ENCODE measurements at places on chromosomes 7 and 10.

GRCh38 chr7:51188987-51189386 is 127.6 kb downstream of the COBL start:
- DNase-seq = no peak

DNA sequence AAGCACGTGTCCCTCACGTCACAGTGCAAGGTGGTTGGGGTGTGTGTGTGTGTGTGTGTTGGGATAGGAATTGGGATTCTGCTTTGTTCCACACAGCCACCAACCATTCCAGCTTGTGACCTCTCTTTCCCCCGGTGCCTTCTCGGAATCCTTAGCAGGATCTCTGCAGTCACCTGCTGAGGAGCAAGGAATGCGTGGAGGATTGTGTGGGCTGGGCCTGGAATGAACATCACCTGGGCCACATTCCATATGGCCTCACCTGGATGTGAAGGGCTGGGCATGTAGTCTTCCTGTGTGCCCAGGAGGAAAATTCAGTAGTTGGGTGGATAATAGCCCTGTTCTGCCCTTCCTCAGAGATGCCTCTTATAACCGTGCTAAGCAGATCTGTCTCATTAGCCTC is 113.8 kb downstream of the CHN2 start:
- no peak for DNase-seq

GRCh38 chr7:32164341-32164996 is 94.3 kb upstream of the PDE1C start:
- DNase-seq = no peak

DNA sequence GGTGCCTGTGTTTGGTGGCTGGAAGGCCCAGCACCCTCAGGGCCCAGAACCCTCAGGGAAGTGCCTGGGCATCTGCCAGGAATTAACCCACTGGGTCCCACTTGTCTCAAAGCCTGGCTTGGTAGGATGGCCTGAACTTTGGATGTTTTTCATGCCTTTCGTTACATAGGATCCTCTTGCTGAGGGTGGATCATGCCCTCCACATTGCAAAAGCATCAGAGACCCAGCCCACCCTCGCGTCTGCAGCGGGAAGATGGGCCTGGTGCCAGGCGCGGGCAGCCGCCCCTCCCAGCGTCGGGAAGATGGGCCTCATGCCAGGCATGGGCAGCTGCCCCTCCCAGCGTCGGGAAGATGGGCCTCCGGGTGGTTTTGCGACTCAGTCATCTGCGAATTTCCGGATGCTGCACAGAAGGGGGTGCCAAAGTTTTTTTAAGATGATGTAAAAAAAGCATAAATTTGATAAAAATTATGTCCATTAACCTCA is 51.9 kb upstream of the PRKAR1B start:
- no peak for DNase-seq

DNA sequence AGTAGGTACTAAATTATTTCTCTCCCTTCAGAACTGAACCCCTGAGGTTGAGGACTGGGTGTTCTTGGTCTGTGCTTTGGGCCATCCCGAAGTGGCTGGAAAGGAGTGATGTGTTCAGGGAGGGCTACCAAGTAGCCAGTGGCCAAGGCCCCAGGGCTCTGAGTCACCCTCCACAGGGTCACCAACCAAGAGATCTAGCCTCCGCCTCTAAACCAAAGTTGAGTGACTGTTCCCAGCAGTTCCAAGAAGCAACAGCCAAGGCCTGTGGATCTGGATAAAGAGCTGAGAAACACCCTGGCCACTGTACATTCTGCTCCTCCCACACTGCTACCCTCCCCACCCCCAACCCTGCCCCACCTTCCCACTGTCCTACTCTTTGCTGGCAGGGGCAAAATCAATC is 35.5 kb upstream of the KCNMA1 start:
- no peak for DNase-seq

GRCh38 chr7:81525841-81526240 is 244.0 kb downstream of the HGF start:
- DNase-seq = no peak

GRCh38 chr10:5282137-5282536 is 82.6 kb upstream of the UCN3 start:
- no peak for DNase-seq

- DNase-seq = no peak
Observed at GRCh38 chr7:98368716-98369115, 32.2 kb downstream of the BAIAP2L1 start.

DNA sequence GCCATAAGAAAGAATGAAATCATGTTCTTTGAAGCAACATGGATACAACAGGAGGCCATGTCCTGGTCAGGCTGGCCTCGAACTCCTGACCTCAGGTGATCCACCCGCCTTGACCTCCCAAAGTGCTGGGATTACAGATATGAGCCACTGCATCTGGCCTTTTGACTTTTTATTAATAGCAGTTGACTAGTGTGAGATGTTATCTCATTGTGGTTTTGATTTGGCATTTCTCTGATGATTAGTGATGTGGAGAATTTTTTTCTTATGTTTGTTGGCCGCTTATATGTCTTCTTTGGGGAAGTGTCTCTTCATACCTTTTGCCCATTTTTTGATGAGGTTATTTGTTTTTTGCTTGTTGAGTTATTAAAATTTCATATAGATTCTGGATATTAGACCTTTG is 400.9 kb downstream of the SUGCT start:
- no peak for DNase-seq

DNA sequence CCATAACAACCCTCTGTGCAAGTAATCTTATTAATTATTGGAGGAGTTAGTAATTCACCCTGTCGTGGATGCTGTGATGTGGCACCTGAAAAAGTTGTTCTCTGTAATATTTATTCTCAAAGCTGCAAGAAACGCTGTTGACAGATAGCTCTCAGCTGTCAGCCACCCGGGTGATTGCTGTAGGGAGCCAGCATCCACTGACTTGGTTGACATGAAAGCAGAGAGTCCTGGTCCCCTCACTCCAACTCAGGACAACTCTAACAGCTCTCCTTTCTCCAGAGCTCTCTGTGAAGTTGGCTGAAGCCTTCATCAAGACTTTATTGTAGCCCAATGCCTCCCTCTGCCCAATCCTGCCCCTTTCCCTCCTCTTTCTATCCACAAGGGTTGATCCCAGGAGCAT is 98.0 kb downstream of the FAM107B start:
- DNase-seq = no peak

DNA sequence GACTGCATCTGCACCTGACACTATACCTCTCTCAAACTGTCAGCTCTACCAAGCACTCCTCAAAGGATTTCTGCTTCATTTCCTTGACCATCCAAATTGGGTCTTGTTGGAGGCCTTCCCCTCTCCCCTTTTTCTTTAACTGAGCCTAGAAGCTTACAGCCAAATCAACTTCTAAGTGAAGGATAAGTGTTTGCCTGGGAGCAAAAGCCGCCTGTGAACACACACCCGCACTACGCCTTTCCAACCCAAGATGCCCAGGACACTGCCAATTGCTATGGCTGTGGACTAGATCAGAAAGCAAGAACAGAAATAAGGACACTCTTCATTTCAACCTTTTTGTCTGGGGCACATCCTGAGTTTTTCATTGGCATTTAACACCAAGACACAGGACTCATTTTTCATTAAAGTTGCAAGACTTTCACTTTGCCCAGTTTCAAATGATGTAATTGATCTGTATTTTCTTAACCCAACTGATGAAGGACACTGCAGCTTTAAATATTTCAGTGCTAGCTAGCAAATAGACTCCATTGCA is 52.8 kb downstream of the CPEB3 start:
- DNase-seq = no peak

- DNase-seq = no peak
Observed at GRCh38 chr7:14698239-14698638, 204.3 kb downstream of the DGKB start.

- DNase-seq = no peak
Observed at GRCh38 chr7:142301923-142302550, 44.2 kb upstream of the PRSS58 start.

GRCh38 chr7:121761399-121761798 is 111.6 kb upstream of the PTPRZ1 start:
- DNase-seq = no peak

DNA sequence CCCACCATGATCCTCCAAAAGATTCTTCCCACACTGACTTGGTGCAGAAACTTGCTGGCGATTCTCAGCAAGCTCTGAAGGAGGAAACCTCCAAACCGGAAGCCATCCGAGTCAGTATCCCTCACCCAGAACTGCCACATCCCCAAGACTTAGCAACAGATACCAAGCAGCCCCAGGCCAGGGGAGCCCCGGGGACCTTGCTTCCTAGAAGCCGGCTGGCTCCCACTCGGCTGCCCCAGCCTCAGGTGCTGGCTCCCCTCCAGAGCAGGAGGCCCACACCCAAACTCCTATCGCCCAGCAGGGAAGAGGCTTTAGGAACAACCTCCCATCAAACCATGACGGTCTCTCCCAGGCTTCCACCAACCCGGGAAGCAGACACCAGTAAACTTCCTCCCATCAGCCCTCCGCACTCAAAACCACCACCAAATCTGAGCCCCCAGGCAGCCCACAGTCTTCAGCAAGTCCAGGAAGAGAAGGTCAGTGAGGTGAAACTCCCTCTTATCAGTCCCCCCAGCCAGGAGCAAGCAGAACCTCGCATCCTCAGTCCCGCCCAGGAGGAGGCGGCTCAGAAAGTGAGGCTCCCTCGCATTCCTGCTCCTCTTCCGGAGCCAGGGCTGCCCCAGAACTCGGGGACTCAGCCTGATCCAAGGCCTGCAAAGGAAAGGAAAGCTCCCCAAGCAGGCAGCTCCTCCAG is 82.3 kb downstream of the LRGUK start:
- no peak for DNase-seq

DNA sequence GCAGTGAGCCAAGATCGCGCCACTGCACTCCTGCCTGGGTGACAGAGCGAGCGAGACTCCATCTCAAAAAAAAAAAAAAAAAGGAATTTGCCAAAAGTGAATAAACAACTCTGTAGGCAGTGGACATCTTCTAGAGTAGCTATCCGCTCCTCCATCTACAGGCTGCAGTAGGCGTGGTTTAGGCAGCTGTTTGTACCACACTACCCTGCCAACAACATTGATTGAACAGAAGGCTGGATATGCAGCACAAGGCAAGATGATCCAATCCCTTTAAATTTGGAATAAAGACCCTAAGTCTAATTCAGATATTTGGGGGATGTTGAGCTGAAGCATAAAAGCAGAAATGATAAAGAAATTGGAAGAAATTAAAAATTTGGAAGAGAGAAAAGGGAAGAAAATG is 141.6 kb downstream of the TES start:
- DNase-seq = no peak

- no peak for DNase-seq
Observed at GRCh38 chr7:103574576-103574975, 128.6 kb upstream of the SLC26A5 start.

- no peak for DNase-seq
Observed at GRCh38 chr10:35043796-35044344, 46.3 kb downstream of the CUL2 start.

GRCh38 chr7:15561835-15562234 is at the start of gene AGMO:
Gene AGMO (minus strand): TSS chr7:15562015.
- DNase-seq = no peak

DNA sequence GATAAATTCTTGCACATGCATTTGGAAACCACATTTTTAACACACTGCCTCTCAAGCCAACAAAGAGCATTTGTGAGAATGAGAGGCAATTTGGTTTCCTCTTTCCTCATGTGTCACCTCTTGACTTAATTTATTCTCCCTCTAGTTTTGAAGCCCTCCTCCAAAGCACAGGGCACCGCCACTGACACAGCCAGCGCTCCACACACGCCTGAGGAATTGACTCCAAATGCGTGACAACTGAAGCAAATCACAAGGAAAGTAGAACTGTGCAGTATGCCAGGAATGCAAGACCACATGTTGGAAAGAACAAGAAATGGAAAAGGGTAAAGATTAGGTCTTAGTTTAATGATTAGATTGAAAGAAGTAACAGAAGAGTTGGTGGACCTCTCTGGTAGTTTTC is 173.3 kb downstream of the LSM5 start:
- no peak for DNase-seq
